SHP77 treated with DMSO at 0.1 percent for 48 hours (cell line): ENCODE measurements at places on chromosomes 1 and 21.

- DNase-seq, result no peak
Measured at GRCh38 chr1:16124377-16125087, 31.3 kb downstream of the EPHA2 start.

- no peak for DNase-seq
Measured at GRCh38 chr21:44432841-44433790, 22.2 kb upstream of the LRRC3 start.

DNA sequence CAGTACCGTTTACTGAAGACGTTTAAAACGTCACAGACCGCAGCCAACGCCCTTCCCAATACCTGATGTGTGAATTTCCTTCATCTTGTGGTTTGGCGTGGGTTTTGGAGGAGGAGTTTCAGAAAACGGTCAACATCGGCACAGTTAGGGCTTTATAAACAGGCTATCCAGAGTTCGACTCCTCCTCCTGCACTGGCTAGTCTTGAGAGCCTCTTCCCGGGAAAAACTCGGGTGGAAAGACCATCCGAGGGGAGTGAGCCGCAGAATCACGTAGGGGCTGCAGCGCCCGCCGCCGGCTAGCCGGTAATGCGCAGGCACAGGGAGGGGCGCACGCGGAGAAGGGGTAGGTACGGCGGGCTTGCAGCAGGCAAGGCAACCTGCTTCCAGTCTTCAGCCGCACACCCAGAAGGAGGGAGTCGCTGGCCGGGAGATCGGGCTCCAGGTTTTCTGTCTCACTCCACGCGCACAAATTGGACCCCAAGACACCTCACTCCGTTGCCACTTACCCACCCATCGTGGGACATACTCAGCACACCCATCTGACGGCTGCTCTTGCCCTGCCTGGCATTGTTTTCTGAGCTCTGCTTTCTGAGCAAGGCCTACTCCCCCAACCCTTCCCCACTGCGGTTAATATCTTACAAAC, 25.4 kb downstream of the SLC19A2 start:
- DNase-seq, result no peak

DNA sequence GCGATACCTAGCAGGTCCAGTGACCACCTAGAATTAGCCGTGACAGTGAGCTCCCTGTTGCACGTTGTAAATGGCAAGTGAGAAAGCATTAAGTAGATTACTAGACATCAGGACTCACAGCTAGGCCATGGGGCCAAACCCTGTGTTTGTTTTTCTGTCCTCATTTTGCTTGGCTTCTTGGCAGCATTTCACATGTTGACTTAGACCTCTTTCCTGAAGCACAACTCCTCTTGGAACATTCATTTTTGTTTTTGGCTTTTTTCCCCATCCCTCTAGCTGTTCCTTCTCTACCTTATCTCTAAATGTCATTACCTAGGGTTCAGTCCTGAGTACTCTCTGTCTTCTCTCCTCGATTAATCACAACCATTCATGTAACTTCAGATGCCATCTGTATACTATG, 16.9 kb upstream of the PTPN14 start:
- no peak for DNase-seq

DNA sequence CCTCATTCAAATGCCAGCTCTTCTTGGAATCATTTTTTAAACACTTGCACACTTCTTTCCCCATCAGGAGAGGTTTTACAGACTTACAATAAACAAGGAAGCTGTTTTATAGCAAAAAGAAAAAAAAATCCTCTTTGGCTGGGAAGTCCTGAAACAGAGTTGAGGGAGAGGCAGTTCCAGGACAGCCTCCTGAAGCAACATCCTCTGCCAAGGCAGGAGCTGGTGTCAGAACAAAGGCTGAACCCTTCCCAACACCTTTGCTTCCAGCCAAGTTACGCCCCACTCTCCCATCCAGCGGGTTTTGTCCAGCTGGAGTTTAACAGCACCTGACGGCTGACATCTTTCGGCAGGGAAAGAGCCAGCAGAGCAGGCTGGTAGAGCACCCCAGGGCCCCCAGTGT, 287.8 kb downstream of the RRAGC start:
- DNase-seq, result no peak
